NCI-H510A treated with DMSO at 0.1 percent for 48 hours (cell line): ENCODE measurements at places on chromosomes 16 and 17.

GRCh38 chr16:48535831-48536613, 74.0 kb downstream of the N4BP1 start:
- no peak for DNase-seq

- DNase-seq, result no peak
These were observed 246.6 kb upstream of the MAF start for GRCh38 chr16:79847101-79847500.

GRCh38 chr17:31645351-31645750, 213.7 kb downstream of the COPRS start:
- DNase-seq, result no peak

- no peak for DNase-seq
These were observed 22.3 kb downstream of the DYNLRB2 start for GRCh38 chr16:80563066-80563465.

- no peak for DNase-seq
These were observed 257.5 kb downstream of the CDH11 start for GRCh38 chr16:64864232-64864809.

DNA sequence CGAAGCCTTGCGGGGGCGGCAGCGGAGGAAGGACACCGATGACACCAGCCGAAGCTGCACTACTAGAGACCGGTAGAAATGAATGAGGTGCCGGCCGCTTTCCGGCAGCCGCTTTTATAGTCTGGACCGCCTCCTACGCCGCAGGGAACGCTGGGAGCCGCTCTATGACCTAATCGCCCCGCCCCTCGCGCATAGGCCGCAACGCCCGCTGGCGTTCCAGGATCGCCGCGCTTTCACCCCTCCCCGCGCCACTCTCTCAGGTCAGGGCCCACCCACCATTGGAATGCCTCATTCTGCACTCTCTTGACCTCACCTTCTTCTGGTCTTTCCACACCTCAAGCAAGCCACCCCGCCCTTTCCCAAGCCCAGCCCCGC, at the start of gene DDX5:
TSS of gene DDX5 (minus strand) at position 89 of the 375 bp plus-strand sequence. CDS start 170 bp downstream, outside the sequence.
- peak; percentile 99 for DNase-seq

GRCh38 chr16:75624921-75625334, 1.8 kb upstream of the ADAT1 start:
- DNase-seq, result no peak

- DNase-seq, result peak; percentile 19
These were observed 89.4 kb downstream of the KIF2B start for GRCh38 chr17:53912117-53912516.

- DNase-seq, result peak; percentile 38
These were observed 331.9 kb downstream of the SEC14L1 start for GRCh38 chr17:77472468-77473310.

GRCh38 chr16:79716645-79717332, 116.3 kb upstream of the MAF start:
- DNase-seq, result no peak

GRCh38 chr16:11682655-11683096, 14.4 kb downstream of the SNN start:
- DNase-seq, result no peak

GRCh38 chr16:2208308-2208707, 2.4 kb downstream of the BRICD5 start:
- no peak for DNase-seq

DNA sequence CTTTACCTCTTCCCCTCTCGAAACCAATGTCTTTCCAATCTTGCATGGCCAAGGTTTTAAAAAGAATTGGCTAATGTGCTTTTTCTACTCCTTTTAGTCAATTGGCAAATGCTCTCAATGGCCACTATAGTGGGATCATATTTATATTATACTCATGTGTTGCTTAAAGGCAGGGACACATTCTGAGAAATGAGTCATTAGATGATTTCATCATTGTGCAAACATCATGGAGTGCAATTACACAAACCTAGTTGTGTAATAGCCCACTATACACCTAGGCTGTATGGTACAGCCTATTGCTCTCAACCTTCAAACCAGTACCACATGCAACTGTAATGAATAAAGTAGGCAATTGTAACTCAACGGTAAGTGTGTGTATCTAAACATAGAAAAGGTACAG, 180.9 kb downstream of the HS3ST3A1 start:
- no peak for DNase-seq

GRCh38 chr17:44907729-44908470, 7.4 kb downstream of the GFAP start:
- DNase-seq, result no peak

GRCh38 chr16:4384509-4384942, 12.9 kb downstream of the VASN start:
- DNase-seq, result no peak

DNA sequence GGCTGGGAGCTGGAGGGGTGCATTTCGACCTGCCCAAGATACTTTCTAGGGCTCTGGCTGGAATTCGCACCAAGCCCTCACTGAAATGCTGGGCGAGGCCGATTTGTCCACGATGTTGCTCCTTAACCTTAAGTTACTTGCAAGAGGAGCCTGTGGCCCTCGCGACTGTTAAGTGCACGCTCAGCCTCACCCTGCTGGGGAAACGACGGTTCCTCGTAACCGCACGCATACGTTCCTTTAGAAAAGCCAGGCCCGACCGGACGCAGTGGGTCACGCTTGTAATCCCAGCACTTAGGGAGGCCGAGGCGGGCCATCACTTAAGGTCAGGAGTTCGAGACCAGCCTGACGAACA, 607 bp upstream of the NCOR1 start:
- DNase-seq, result peak; percentile 44

DNA sequence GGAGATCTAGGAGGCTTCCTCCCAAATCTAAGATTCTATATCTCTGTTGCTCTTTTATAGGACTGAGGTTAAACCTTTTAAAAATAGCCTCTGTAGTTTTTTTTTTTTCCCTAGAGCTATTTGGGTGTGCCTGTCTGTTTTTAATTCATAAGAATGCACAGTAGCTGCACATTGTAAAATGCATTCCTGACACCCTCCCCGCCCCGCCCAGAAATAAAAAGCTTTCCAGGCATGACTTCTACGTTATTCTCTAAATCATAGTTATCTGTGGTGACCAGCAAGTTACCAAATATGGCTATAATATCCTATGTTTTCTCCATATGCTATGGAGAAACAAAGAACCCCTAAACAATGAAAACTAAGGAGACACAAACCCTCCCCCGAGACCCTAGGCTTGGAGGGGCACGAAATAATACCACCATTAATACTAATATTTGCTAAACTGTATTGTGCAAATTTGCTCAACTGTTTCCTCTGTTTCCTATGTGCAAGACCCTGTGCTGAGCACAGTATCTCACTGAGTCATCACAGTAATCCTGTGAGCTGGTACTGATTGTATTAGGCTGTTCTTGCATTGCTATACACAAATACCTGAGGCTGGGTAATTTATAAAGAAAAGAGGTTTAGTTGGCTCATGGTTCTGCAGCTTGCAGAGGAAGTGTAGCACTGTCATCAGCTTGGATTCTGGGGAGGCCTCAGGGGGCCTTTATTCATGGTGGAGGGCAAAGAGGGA, 388.3 kb downstream of the CA10 start:
- no peak for DNase-seq

DNA sequence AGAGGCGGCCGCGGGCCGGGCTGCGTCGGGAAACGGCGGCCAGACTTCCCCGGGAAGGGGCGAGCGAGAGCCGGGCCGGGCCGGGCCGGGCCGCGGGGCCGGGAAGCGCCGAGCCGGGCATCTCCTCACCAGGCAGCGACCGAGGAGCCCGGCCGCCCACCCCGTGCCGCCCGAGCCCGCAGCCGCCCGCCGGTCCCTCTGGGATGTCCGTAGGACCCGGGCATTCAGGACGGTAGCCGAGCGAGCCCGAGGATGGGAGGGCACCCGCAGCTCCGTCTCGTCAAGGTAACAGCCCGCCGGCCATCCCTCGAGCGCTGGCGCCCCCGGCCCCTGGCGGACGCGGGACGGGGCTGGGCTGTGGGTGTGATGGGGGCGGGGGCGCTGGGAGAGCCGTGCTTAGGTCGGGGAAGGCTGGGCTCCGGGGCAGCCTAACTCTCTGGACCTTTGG, at the start of gene CRHR1:
TSS of gene CRHR1 (plus strand) at position 28 of the 448 bp plus-strand sequence. CDS start at position 253, 225 bp downstream.
- DNase-seq, result peak; percentile 46

DNA sequence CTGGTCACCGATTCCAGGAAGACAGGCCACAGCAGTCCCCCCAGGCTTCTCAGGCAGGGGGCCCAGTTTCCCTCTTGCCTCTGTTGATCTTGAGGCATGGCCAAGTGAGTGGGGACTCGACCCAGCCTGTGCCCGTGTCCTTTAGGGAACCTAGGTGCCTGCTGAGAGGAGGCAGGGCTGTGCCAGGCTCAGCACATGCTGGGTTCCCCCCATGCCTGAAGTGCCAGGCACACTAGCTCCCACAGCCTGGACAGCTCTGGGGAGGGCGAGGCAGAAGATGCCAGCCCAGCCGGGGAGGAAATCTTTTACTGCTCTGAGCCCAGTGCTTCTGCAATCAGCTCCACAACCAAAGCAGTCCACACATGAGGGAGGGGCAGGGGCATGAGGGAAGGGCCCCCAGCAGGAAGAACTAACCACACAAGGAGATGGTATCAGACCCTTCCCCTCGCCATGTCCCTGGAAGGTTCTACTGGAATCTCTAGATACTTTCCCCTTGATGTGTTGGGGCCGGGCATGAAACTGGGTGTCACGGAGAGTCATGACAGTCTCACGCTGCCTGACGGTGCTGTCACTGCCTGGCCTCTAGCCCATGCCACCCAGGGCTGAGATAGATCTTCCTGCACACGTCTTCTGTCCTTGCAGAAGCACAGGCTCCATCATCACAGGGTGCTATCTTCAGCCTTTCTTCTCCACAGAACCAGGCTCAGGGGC, 25.5 kb downstream of the MYO18A start:
- DNase-seq, result no peak

- DNase-seq, result no peak
These were observed 31.1 kb downstream of the PPM1E start for GRCh38 chr17:58786586-58787295.

DNA sequence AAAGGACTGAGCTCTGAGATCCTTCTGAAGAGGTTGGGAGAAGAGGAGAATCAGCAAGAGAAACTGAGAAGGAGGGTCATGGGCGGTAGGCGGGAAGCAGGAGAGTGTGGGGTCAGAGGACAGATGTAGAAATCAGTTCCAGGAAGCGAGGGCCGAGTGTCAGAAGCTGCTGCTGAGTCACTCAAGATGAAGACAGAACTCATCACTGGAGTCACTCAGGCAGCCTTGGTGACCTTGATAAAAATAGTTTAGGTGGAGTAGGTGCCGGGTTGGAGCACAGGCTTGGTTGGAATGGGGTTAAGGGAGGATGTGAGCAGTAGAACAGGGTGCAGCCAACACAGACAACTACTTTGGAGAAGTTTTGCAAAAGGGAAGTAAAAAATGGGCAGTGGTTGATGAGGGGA, 6.1 kb upstream of the ITGAM start:
- DNase-seq, result no peak

GRCh38 chr17:67377488-67378453, 690 bp downstream of the PITPNC1 start:
- peak; percentile 37 for DNase-seq

GRCh38 chr16:28604186-28604565, 5.7 kb downstream of the SULT1A1 start:
- no peak for DNase-seq

DNA sequence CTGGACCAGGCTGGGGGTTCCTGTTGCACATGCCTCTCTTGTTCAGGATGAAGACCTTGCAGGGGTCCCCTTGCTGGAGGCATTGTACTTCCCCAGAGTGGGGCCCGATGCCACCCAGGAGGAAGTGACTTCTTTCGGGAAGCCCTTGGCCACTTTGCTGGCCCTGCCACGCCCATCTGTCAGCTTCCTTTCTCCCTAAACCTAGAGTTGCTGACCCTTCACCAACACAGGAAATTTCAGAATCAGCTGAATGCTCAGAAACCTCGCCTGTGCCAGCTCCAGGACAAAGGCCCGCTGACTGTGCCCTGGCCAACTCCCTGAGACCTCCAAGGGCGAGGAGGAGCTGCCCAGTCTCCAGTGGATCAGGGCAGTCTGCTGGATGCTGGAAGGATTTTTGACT, 26.7 kb downstream of the WNT9B start:
- no peak for DNase-seq

DNA sequence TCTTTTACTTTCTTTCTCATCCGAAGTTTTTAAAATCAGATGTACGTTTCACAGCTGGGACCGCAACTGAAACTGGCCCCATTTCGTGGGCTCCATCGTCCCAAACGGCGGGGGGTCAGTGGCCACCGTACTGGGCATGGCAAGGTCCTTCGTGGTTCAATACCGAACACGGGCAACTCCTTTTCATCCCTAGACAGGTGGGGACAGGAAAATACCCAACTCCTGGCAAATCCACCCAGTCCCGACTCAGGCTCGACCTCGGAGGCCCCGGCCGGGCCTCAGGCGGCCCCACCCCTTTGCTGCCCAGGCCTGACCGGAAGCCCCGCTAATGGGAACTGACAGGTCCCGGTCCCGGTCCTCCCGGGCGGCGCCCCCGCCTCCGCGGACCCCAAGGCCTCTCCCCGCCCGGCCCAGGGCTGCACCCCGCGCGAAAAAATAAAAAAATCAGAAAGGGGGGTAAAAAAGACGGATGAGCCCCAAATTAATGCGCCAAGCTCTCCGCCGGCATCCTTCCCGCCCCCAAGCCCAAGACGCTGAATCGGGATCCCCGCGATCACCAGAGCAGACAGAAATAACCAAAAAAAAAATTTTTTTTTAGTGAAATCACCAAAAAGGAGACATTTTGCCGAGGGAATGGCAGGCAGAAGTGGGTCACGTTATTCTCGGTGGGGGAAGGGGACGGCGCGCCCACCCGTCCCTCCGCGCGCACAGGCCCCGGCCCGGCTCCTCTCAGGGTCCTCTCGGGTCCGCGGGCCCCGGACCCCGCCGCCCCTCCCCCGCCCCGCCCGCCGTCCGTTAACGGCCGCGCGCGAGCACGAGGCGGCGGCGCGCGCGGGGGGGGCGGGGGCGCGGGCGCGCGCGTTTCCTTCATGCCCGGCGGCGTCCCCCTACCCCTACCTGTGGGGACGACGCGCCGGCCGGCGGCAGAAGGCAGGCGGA, 562 bp downstream of the ZC3H7A start:
- DNase-seq, result no peak

DNA sequence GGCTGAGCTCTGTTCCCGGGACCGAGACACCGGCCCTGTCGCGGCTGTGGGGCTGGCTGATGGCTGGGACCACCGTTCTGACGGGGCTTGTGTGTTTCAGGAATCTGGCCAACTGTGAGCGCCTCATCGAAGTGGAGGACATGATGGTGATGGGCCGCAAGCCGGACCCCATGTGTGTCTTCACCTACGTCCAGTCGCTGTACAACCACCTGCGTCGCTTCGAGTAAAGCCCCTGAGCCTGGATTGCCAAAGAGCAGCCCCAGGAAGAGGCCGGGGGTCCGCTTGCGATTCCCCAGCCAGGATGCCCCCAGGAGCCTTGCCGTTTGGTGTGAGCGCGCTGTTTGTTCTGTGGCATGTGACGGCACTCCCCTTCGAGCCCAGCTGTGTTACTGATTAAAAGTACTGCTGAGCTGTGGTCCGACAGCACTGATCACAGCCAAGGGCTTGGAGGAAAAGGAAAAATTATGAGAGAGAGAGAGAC, 23.0 kb downstream of the SMTNL2 start:
- DNase-seq, result no peak

- DNase-seq, result peak; percentile 65
These were observed 688 bp downstream of the CA10 start for GRCh38 chr17:52157603-52158449.

- DNase-seq, result no peak
These were observed 4.8 kb downstream of the PPP1R9B start for GRCh38 chr17:50145532-50146229.

- no peak for DNase-seq
These were observed 424 bp downstream of the HOXB2 start for GRCh38 chr17:48544349-48545021.
